H7 (cell line): ENCODE measurements at places on chromosomes 7 and 10.

DNA sequence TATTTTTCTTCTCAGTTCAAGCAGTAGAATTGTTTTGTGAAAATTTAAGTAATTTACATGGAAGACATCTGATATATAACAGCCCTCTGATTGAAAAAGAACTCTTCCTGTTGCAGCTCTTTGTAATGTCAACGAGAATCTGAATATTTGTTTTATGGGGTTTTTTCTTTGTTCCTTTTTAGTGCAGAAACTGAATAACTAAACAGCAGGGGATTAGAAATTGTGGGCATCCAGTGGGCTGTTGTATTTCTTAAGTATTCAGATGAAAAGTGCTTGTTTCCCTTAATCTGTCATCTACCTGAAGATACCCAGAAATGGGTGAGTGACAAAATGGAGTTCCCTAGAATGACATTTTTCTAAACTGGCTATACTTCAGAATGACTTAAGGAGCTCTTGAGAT is 7.4 kb downstream of the ARL4A start:
- no peak for DNase-seq

GRCh38 chr10:48505394-48506112 is 99.3 kb downstream of the ARHGAP22 start:
- DNase-seq, result peak; percentile 86

DNA sequence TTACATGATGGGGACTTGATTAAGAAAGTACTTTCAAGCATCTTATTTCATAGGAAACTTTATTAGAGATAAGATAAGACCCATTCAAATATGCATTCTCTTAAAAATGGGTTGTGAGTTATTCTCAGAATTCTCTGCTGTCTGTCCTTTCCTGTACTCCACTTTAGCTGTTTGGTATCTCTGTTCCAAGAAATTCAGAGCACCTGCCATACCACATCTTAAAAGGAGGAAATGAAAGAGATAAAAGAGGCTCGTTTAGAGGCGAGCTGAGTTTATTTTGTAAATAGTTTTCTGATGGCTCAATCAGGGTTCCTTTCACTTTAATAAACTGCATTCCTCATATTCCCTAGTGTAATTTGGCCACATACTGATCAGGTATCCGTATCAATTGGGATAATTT is 87.2 kb downstream of the MDFIC start:
- DNase-seq, result no peak

GRCh38 chr7:137920637-137921399 is 74.0 kb upstream of the DGKI start:
- no peak for DNase-seq

DNA sequence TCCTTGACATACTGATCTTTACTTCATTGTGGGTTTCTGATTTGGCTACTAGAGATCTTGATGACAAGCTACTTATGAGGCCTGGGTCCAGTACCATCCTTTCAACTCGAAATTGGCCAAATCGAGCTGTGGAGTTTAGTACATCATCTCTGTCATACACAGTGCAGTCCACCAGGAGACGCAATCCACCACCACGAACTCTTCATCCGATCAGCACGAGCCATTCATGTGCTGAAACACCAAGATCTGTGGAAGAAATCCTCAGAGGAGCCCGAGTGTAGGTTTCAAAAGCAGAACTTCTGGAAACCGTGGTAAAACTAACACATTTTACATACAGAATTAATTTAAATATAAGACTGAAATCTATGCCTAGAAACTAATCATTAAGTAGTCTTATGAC is 14.2 kb downstream of the DNAJC9 start:
- peak; percentile 17 for DNase-seq

DNA sequence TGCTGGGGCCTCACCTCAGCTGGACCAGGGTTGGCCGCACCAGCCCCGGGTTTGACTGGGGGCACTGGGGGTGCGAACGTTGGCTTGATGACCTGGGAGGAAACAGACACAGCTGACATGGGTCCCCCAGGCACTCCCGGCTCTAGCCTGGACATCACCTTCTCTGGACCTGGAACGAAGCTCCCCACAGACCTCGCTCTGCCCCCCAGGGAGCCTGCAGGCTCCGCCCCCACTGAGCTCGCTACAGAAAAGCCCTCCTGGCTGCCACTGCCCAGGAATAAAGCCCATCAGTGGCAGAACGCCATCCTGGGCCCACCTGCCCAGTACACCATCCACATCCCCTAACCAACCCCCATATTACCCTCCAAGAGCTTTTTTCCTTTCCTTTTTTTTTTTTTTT is 13.0 kb downstream of the ADAM8 start:
- no peak for DNase-seq

DNA sequence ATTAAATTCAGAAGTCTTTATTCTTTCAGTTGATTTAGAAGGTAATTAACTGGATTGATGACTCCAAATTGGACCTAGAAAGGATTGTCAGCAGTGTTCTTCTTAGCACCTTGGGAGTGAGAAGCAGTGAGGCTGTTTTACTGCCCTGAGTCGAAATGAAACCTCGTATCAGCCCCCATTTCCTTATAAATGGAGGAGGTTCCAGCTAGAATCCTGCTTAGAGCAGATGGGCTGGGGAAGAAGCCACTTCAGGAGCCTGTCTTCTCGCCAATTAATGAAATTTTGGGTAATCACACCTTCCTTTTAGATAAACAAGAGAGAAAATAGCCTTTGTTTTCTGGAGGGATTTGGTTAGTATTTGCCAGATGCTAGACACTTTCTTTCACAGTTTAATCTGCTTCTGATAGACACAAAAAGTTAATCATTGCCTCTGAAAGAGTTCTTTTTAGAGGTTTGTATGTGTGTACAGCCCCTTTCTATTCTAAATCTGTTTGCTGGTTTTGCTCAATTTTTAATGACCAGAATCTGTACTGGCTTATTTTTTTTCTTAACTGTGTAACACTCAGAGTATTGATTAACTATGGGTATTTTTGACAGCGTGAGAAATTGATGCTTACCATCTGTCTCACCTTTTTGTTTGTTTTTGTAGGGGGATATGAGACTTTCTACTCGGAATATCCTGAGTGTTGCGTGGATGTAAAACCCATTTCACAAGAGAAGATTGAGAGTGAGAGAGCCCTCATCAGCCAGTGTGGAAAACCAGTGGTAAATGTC is 4.6 kb downstream of the DUSP5 start:
- no peak for DNase-seq

DNA sequence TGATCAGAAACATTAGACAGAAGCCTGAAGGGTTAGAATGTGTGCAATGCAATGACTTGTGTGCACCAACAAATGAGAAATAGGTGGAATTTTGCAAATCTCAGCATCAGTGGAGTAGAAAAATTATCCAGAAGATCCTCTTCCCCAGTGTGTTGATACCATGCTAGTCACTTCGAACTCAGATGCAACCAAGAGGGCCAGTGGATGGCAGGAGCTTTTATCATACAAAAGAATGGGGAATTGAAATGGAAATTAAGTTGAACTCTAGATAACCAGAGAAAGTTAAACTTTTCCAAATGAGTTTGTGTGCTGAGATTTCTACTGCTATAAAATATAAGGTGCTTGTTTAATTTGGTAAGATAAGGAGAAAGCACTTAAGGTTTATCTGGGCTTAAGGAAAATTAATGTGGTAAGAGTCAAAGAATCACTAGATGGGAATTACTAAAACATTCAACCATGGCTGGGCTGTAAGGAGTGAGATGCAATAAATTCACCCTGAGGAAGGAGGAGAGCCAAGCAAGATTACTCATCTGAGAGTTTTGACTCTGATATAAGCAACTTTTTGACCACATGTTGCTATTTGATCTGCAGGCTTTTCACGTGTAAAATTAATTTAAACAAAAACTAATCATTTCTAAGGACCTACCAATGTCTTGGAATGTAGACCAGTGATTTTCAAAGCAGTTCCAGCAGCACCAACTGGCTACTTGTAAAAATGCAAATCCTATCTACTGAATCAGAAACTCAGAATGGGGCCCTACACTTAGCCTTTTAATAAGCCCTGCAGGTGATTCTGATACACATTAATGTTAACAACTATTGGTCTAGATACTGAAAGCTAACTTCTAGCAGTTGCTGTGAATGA is 113.2 kb downstream of the CDC14C start:
- DNase-seq, result no peak

DNA sequence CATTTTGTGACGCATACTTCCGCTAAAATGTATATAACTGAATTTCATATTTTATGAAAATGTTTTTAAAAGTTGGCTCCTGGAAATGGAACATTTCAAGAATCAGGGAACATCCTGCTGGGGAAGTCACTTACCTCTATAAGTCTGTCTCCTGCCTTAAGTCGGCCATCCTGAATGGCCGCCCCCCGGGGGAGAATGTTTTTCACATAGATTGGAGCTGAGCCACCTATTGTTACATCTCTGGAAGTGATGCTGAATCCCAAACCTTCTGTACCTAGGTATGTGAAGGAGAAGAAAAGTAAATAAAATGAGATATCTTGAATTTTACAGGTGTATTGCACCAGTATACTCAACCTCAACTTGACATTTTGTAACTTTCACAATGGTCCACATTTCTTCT is 437.3 kb downstream of the PARD3 start:
- peak; percentile 19 for DNase-seq

GRCh38 chr7:68319061-68319460 is 1279.2 kb upstream of the AUTS2 start:
- DNase-seq, result no peak

DNA sequence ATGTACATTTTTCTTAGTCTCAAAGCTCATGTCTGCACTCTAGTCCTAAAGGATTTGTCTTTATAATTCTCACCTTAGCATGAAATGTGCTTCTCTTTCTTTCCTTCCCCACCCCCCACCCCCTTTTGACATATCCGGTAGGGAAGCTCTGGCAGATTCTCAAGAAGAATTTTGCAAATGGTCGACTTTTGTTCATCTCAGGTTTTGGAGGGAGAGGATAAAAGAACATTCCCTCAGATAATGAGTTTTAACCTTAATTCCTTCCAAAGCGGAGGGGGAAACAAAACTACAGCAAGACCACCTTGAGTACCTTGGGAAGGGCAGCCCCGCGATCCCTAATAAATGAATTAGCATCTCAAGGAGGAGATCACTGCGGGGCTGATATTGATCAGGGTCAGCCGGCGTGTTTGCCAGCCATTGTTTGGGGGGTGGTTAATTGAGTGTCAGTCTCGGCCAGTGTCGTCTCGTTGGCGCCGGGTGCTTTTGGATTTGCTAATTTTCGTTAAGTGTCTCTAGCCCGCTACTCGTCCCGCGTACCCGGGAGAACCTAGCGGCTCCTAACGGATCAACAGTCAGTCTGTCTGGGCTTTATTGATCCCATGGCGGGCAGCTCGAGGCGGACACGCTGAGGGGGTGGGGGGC is 874 bp upstream of the BAMBI start:
- DNase-seq, result peak; percentile 69

GRCh38 chr7:158738841-158739240 is 34.2 kb upstream of the NCAPG2 start:
- no peak for DNase-seq

- no peak for DNase-seq
Measured at GRCh38 chr7:116224492-116225098, 14.3 kb downstream of the TES start.

DNA sequence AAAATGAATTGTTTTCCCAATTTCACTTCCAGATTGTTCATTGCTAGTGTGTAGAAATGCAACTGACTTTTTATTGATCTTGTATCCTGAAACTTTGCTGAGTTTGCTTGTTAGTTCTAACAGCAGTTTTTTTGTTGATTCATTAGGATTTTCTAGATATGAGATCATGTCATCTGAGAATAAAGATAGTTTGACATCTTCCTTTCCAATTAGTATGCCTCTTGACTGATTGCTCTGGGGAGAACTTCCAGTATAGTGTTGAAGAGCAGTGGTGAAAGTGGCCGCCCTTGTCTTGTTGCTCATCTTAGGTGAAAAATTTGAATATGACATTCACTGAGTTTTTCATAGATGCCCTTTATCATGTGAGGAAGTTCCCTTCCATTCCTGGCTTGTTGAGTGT is 11.9 kb upstream of the SUN1 start:
- no peak for DNase-seq

DNA sequence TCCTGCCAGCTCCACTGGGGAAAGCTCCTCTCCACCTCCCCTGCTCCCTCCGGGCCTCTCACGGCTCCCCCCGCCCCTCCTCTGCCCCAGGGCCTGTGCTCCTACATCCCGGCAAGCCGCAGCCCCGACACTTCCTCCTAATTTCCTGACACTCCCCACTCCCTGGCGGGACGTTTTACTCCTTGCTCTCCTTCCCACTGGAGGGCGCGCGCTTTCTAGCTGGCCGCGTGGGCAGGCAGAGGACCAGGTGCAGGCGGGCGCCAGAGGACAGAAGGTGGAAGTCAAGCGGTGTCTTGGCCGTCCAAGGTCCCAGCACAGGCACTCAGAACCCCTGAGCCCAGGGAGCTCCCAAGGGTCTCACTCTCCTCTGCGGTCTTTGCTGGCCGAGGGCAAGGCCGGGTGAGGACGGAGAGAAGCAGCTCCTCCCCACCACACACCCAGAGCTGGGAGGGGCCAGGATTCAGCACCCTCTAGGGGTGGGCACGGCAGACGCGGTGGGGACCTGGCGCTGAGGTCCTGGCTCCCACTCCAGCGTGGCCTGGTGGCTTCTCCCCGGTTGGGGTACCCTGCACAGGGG is 19.1 kb downstream of the ADAM8 start:
- peak; percentile 94 for DNase-seq

GRCh38 chr10:44973323-44974081 is 5.1 kb downstream of the DEPP1 start:
- DNase-seq, result peak; percentile 71

- DNase-seq, result no peak
Measured at GRCh38 chr10:122362031-122362592, 12.4 kb upstream of the PLEKHA1 start.

GRCh38 chr7:146902266-146902665 is 785.7 kb downstream of the CNTNAP2 start:
- DNase-seq, result no peak

DNA sequence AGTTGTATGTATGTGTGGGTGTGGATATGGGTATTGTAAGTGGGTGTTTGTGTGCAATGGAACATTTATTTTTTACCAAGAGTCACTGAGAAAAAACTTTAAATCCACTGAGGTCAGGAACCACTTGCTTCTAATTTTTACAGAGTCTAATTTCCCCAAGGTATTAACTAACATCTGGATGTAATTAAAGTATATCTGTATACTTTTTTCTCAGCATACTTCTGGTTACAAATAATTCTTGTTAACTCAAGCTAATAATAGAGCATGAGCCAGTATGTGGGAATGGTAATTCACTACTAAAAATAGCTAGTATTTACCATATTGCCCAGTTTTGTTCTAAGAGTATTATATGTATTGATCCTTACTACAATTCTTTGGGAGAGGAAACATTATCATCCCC is 24.6 kb upstream of the STEAP4 start:
- DNase-seq, result no peak

GRCh38 chr10:846126-846685 is 85.3 kb downstream of the LARP4B start:
- DNase-seq, result no peak

- DNase-seq, result no peak
Measured at GRCh38 chr10:34224639-34225038, 590.5 kb downstream of the PARD3 start.

GRCh38 chr10:60281331-60281730 is 108.3 kb downstream of the ANK3 start:
- DNase-seq, result no peak

- DNase-seq, result no peak
Measured at GRCh38 chr7:154627646-154628290, 375.2 kb downstream of the PAXIP1 start.
